Fibroblast of lung (primary cell): ENCODE measurements at places on chromosomes 5 and 9. TPM values are rescaled to one million over a fixed set of nuclear protein-coding genes. Genes with fewer than 3 reads are reported as not detected.

The SV2C gene
- not detected in 2 replicates for total RNA-seq

The CRB2 gene
- under 0.01 TPM in 1 of 2 replicates, not detected in the other for total RNA-seq

DNA sequence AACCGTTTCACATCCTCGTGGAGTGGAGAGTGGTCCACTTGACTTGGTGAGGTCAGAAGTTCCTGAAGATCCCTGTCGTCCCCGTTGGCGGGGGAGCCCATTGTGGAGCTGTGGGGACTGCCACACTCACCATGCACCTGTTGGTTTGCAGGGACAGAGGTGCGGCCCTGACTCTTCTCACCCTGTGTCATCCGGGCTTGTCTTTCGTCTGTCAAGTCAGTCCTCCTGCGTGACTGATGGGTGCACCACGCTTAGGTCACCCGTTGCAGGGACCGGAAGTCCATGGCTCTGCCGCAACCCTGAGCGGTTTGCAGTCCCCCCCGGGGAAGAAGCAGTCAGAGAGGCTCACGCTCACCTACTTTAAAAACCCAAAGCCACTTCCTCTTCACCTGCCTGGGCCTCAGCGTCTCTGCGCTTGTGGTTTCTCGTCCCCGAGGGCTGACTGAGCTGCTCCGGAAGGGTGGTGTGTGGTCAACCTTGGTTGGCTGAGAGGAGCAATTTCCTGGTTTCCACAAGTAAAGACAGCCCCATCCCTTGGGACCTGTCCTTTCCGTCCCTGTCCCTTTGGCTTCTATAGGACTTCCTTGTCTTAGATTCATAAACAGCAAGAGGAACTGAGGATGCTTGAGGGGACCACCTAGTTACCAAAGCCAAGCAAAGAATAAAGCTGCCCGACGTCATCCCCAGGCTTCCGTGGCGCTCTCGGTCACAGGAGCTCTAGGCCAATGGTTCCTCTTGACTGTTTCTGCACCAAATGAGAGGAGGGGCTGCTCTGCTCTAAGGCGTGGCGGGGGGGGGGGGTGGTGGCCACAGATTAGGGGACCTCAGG lies 53.2 kb downstream of the USP20 start:
- no peak for DNase-seq

- DNase-seq = peak; percentile 19
These were observed 176.9 kb upstream of the WWC1 start for GRCh38 chr5:168114444-168115017.

GRCh38 chr5:107331882-107332281 lies 338.9 kb downstream of the EFNA5 start:
- DNase-seq = no peak

The CPEB4 gene
- 17.2 and 23.6 TPM in 2 replicates for total RNA-seq

DNA sequence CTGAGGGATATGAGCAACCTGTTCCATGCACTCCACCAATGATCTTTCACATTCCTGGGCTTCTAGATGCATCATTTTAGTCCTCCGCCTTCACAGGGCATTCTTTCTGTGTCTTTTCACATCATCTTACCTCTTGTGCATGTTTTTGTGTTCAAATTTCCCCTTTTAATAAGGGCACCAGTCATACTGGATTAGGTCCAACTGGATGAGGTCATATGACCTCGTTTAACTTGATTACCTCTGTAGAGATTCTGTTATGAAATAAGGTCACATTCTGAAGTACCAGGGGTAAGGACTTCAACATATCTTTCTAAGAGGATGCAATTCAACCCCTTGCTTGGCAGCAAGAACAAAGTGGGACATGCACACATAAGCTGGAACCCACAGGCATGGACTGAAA lies 335.3 kb upstream of the TLE4 start:
- peak; percentile 31 for DNase-seq

- DNase-seq = peak; percentile 18
These were observed 25.0 kb upstream of the STARD4 start for GRCh38 chr5:111537141-111538024.

The PDLIM4 gene
- 44.4 and 67.2 TPM in 2 replicates for total RNA-seq

The DAB2 gene
- total RNA-seq = 161 and 217 TPM in 2 replicates

DNA sequence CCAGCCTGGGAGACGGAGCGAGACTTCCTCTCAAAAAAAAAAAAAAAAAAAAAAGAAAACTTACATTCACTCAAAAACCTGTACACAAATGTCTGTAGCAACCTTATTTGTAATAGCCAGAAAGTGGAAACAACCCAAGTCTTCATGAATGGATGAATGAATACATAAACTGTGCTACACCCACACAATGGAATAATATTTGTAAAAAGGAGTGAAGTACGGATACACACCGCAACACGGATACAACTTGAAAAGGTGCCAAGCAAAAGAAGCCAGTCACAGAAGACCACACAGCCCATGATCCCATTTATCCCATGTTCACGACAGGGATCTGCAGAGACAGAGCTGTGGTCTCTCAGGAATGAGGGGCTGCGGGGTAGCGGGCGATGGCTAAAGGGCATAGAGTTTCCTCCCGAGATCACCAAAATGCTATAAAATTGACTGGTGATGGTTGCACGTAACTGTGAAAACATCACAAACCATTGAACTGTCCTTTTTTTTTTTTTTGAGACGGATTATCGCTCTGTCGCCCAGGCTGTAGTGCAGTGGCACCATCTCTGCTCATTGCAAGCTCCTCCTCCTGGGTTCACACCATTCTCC lies 76.2 kb upstream of the COL5A1 start:
- DNase-seq = peak; percentile 58

- no peak for DNase-seq
These were observed 1028.5 kb downstream of the CDH18 start for GRCh38 chr5:18959535-18959934.
